ENCODE measurements at places on chromosomes 3 and 15. TPM values are rescaled to one million over a fixed set of nuclear protein-coding genes. Genes with fewer than 3 reads are reported as not detected.

Gene CLDN11
- 211 TPM for total RNA-seq

Gene GPR62
- under 0.01 TPM for total RNA-seq

Gene GPR171
- not detected for total RNA-seq

Gene GOLGA8H
- 0.44 TPM for total RNA-seq

Gene TMCO5A
- not detected for total RNA-seq

Gene PLSCR4
- 20.3 TPM for total RNA-seq

Gene DNASE1L3
- total RNA-seq: not detected

Gene EIF4E3
- total RNA-seq: 1.7 TPM

Gene SRGAP3
- total RNA-seq: 7.8 TPM

Gene CX3CR1
- total RNA-seq: not detected

Gene VEPH1
- 91.0 TPM for total RNA-seq

Gene SMAD6
- total RNA-seq: 16.6 TPM

Gene GRM7
- not detected for total RNA-seq

Gene HRG
- not detected for total RNA-seq

Gene TM4SF18
- total RNA-seq: 0.44 TPM

Gene DZIP1L
- 34.2 TPM for total RNA-seq

Gene IMPG2
- 0.33 TPM for total RNA-seq

Gene MOBP
- total RNA-seq: under 0.01 TPM

Gene HIGD2B
- not detected for total RNA-seq

Gene NEDD4
- total RNA-seq: 43.2 TPM

Gene HHLA2
- total RNA-seq: not detected

Gene GRK7
- under 0.01 TPM for total RNA-seq

Gene CRABP1
- not detected for total RNA-seq

Gene SLC7A14
- total RNA-seq: 7.4 TPM

Data from smooth muscle cell of trachea (primary cell).